ENCODE measurements at places on chromosomes 4 and X.

GRCh38 chr4:20311856-20312255 is 60.2 kb downstream of the SLIT2 start:
- H3K27ac ChIP-seq, result no peak overlapping the region
- H3K27me3 ChIP-seq, result no peaks in the 10 kb centered on the region
- H3K4me3 ChIP-seq, result no peak overlapping the region
- H3K4me1 ChIP-seq, result no peaks in the 10 kb centered on the region

DNA sequence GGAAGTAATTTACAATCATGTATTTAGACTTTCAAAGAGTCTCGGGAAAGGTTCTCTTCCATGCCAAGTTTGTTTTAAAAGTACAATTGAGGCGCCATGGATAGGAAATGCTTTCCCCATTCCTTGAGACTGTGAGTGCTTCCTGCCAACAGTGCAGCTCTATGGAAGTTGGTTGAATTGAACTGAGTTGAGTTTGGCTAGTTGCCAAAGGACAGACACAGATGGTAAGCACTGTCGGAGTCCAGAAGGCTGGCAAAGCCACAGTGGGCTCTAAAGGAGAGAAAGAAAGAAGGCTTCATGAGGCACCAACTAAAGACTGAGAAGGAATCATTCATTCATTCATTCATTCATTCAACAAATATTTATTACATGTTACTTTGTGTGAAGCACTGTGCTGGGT is 4.3 kb upstream of the KCNE5 start:
- no peaks in the 10 kb centered on the region for H3K36me3 ChIP-seq
- no peak overlapping the region for H3K4me3 ChIP-seq
- no peak for DNase-seq
- H3K27me3 ChIP-seq, result no peaks in the 10 kb centered on the region
- H3K4me1 ChIP-seq, result no peaks in the 10 kb centered on the region

- H3K4me3 ChIP-seq, result no peak overlapping the region
- H3K27ac ChIP-seq, result no peak overlapping the region
- no peaks in the 10 kb centered on the region for H3K27me3 ChIP-seq
- no peaks in the 10 kb centered on the region for H3K36me3 ChIP-seq
These were observed 57.6 kb downstream of the TBCK start for GRCh38 chr4:106258145-106259045.

DNA sequence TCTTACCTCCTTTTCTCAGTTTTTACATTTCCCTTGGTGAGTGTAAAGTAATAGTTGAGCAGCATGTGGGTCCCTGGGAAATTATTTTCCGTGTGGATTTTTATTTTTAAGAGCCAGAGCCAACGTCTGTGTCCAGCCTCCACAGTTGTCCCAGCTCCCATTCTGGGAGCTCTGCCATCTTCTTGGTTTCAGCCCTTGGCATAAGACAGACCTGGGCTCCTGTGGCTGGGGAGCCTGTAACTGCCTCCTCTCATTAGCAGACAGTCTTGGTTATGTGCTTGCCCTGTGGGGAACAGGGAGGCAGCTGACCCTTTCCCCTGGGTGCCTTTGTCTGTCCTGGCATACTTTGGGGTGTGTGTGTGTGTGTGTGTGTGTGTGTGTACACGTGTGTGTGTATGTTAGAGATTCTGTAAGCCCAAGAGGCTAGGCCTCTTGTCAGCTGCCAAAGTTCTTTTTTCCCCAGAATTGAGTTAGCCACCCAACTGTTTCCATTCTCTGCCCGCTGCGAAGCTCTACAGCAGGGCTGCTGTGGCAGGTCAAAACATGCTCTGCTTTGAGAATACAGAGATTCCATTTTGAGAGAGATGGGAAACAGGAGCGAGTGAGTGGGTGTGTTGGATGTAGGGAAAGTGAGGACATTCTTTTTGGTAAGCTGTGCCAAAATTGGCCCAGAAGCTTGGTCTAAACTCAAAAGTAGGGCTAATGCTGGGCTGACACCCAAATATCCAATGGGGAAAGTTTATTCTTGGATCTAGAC is 140.7 kb downstream of the TMEM164 start:
- no peak for DNase-seq
- H3K27me3 ChIP-seq, result no peaks in the 10 kb centered on the region
- H3K36me3 ChIP-seq, result no peaks in the 10 kb centered on the region
- no peak overlapping the region for H3K27ac ChIP-seq
- H3K4me3 ChIP-seq, result no peak overlapping the region
- H3K4me1 ChIP-seq, result no peaks in the 10 kb centered on the region

- no peak overlapping the region for H3K27ac ChIP-seq
- H3K36me3 ChIP-seq, result no peaks in the 10 kb centered on the region
- H3K27me3 ChIP-seq, result peaks cover 3% of the 10 kb centered on the region
- H3K4me1 ChIP-seq, result no peaks in the 10 kb centered on the region
These were observed 5.5 kb downstream of the ARL9 start for GRCh38 chr4:56511098-56511497.
